ENCODE measurements at places on chromosomes 12 and 14.

GRCh38 chr14:92819011-92819597 is 25.0 kb downstream of the GOLGA5 start:
- no peak for DNase-seq

GRCh38 chr14:89378119-89378518 is 38.9 kb downstream of the FOXN3 start:
- no peak for DNase-seq

GRCh38 chr12:130768120-130768519 is 52.0 kb upstream of the RIMBP2 start:
- DNase-seq: no peak

DNA sequence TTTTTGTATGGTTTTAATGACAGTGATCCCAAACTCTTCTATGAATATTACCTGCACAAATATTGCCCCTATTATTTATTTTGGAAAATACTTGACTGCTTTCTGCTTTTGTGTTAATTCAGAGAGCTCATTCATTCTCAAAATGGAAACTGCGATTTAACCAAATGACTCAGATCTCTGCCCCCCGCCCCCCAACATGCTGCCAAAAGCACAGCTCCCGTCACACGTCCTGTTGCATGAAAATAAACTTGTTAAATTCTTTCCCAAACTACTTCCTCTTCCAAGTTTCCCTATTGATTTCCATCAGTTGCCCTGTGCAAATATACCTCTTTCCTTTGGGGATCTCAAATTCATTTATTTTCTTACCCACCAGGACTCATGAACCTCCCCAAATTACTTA is 18.0 kb upstream of the NRDE2 start:
- no peak for DNase-seq

DNA sequence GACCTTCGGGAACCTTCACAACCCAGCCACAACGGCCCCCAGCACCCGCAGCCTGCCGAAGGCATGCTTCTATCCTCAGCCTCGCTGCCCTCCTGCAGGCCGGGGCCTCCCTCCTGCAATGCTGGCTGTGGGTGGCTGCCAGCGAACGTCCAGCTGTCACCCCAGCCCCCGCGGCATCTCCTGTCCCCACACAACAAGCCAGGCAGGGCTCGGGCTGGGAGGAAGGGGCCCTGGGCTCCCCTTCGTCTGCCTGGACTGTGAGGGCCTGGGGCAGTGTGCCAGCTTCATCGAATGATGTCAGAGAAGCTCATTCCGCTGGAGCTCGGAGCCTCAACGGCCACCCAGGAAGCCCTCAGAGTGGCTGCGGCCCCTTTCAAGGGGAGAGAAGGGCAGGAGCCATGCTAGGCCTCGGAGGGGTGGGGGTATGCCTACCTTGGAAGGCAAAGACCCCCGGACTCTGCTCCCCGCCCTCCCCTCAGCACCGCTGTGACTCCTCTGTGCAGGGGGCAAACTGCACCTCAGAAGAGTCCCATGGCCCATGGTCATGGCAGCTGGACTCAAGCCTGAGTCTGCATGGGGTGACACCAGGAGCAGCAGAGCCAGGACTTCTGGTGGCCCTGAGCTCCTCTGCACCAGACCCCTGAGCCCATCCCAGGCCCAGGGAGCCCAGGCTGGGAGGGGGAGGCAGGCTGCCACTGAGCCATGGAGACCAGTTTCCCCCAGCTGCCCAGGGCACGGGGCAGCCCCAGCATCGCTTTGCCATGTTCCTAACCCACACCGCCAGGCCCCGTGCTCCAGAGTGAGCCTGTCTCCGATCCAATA is 24.7 kb upstream of the C14orf180 start:
- no peak for DNase-seq

GRCh38 chr14:48738186-48738925 is 847.8 kb downstream of the RPS29 start:
- DNase-seq: no peak

DNA sequence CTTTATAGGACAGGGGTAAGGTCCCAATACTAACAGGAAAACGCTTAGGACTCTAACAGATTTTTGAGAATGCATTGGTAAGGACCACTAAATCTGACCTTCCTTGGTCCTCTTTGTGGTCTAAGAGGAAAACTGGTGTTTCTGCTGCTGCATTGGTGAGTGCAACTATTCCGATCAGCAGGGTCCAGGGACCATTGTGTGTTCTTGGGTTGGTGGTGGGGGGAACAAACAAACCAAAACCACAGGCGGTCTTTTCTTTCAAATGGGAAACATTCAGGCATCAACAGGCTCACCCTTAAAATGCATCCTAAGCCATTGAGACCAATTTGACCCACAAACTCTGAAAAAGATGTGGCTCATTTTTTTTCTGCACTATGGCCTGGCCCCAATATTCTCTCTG is 20.7 kb downstream of the EPYC start:
- no peak for DNase-seq

- peak; percentile 25 for DNase-seq
Measured at GRCh38 chr12:17079251-17079909, 473.4 kb upstream of the LMO3 start.

- peak; percentile 19 for DNase-seq
Measured at GRCh38 chr14:106802413-106803364, 1276.3 kb downstream of the TMEM121 start.

All from SW 1271 (cell line).